ENCODE measurements at places on chromosomes 2 and 18.

- DNase-seq, result no peak
These were observed 684.2 kb downstream of the EPHA4 start for GRCh38 chr2:220887876-220888275.

- DNase-seq, result no peak
These were observed 81.1 kb upstream of the RFX8 start for GRCh38 chr2:101556033-101556459.

DNA sequence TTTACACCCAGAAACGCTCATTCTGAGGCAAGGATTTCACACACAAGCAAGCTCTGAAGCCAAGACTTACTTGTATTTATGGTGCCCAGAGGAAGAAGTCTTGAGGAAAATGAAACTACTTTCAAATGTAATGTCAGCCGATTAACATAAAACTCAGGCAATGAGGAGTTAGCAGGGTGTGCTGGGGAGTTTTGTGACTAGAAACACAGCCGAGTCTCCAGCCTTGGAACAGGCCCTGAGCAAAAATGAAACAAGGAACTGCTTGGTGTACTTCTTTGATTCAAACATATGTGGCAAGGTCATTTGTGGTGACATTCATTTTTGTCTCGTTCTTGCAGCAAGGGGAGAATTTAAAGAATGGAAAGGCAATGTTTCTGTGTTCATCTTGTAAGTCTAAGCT is 4.5 kb downstream of the DYTN start:
- DNase-seq, result no peak

DNA sequence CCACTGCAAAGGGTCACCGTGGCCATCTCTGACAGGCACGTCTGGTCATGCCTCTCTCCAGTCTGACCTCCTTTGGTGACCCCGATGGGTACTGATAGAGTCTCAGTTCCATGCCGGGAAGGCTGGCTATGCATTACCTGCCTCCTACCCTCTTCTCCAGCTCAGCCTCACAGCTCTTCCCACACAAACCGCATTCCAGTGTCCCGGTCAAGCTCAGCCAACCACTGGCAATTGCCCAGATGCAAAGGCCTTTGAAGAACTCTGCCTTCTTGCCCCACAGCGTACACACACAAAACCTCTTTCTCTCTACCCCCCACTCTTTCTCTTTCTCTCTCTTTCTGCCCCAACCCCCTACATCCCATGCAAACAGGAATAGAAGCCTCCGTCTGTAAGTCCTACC is 37.6 kb downstream of the TMEM163 start:
- DNase-seq, result no peak

DNA sequence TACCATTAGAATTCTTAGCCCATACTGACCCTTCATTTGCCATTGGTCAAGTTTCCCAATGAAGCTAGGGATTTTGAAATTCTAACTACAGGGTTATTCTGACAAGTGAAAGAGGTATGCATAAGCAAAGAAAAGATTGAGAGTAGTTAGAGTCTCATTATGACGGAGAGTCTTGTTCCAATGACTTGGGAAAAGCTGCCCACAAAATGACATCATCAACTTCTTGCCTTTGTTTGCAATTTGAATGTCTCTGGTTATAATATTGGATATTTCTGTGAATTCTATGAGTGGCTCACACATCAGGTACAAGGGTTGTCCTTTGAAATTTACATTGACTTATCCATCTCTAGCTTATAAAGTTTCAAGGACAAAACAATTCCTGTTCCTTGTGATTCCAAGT is 772.2 kb downstream of the TRIB2 start:
- no peak for DNase-seq

DNA sequence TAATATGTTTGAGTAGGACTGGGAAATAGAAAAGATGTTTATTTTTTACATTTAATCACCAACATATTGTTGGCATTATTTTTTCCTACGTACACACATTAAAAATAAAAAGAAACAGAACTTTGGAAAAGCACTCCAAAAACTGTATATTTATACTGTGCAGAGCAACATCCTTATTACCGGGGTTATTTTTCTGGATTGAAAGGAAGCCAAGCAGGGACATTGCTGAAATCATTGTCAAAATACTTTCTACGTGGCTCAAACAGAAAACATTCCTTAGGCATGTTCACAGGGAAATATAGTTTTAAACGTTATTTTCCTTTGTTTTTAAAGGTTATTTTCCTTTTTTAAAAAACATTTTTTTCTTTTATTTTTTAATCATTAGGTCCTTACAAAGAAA is 315.0 kb upstream of the SMIM21 start:
- no peak for DNase-seq

GRCh38 chr2:168323529-168324021 is 76.2 kb upstream of the STK39 start:
- DNase-seq, result no peak

- no peak for DNase-seq
These were observed 114.1 kb downstream of the RIF1 start for GRCh38 chr2:151523850-151524249.

- no peak for DNase-seq
These were observed 81.0 kb downstream of the EDAR start for GRCh38 chr2:108907822-108908712.

DNA sequence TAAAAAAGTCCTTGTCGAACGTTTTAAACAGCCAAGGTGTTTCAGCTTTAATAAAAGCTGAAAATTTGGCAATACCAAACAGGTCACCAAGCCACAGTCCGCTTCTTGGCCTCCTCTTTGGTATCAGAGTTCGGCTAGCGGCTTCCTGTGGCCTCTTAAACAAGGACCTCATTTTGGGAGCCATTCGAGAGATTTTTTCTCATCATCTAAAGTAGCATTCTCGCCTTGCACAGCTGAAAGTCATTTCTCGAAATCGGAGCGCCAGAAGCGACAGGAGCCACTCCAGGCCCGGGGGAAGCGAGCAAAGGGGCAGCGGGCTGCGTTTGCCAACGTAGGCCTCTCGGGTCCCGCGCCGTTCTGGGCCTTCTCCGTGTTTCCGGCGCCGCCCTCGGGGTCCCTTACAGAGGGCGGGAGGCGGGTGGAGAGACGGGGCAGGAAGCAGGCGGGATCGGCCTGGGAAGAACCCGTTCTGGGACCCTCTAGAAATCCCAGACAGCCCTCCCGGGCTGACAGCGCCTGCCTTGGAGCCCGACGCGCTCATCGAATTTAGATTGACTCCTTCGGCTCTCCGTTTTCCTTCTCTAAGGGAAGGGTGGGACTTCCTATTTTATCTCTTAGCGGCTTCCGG is 522 bp upstream of the ZNF407 start:
- DNase-seq, result peak; percentile 47

GRCh38 chr2:151904807-151905206 is 76.6 kb upstream of the ARL5A start:
- DNase-seq, result no peak

DNA sequence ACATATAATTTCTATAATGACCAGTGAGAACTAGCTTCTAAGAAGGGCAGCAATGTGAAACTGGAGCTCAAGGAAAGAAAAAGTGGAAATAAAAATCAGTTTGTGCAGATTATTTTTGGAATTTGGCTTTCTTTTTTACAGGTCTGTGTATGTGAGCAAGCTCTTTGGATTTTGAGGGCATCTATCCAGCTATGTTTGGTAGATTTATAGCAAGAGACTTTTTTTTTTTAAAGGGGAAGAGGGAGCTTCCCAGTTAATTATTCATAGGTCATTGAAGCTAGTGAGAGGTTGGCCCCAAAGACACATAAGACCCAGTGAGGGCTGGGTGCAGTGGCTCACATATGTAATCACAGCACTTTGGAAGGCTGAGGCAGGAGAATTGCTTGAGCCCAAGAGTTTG is 24.0 kb upstream of the COLEC12 start:
- no peak for DNase-seq

GRCh38 chr2:34787341-34787740 is 1188.2 kb upstream of the FAM98A start:
- DNase-seq, result no peak

GRCh38 chr2:217979151-217979811 is 23.5 kb downstream of the TNS1 start:
- no peak for DNase-seq

DNA sequence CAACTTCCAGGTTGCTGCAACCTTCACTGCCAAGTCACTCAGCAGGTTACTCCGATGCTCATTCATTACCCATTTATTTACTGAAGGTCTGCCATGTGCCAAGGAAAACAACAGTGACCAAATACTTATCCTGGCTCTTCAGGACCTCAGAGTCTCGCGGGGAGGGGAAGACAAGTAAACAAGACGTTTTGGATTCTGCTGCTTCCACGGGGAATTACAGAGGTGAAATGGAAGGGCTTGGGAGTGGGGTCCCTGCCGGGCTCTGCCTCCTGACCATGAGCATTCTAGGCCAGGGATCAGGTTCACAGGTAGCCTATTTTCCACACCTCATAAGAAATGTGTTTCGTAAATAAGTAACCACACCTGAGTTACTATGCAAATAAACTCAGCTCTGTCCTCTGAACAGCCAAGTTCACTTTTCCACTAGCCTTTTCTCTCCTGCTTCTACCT is 68.1 kb downstream of the CLHC1 start:
- no peak for DNase-seq

GRCh38 chr18:79882522-79883241 is 68.8 kb downstream of the SLC66A2 start:
- no peak for DNase-seq

GRCh38 chr2:54013996-54014395 is 43.2 kb upstream of the PSME4 start:
- no peak for DNase-seq

- DNase-seq, result no peak
These were observed 32.3 kb downstream of the PTPN2 start for GRCh38 chr18:12851716-12852115.

Measured in stimulated activated CD8-positive, alpha-beta memory T cell treated with anti-CD3 and anti-CD28 coated beads, Interleukin-4, amount 100 ng/mL, for 4 hours (primary cell).